ENCODE measurements at places on chromosomes 13 and 19. TPM values are rescaled to one million over a fixed set of nuclear protein-coding genes. Genes with fewer than 3 reads are reported as not detected.

DNA sequence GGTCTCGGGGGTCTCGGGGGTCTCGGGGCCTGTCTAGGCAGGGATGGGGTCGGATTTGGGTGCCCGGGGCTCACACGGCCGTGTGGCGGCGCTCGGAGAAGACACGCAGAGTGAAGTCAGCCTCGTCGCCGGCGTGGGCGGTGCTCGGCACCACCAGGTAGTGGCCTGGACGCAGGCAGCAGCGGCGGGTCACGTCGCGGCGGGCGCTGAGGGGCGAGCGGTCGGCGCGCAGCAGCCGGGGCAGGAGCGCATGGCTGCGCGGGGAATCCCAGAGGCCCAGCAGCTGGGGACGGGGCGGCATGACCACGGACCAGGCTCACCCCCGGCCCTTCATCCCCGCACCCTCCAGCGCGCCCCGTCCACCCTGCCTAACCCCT lies 8.2 kb downstream of the CAPN12 start:
- DNase-seq, result no peak

- no peak for DNase-seq
Observed at GRCh38 chr13:90272356-90272755, 1075.1 kb upstream of the MIR17HG start.

GRCh38 chr13:78762825-78763224 lies 103.9 kb upstream of the OBI1 start:
- no peak for DNase-seq

DNA sequence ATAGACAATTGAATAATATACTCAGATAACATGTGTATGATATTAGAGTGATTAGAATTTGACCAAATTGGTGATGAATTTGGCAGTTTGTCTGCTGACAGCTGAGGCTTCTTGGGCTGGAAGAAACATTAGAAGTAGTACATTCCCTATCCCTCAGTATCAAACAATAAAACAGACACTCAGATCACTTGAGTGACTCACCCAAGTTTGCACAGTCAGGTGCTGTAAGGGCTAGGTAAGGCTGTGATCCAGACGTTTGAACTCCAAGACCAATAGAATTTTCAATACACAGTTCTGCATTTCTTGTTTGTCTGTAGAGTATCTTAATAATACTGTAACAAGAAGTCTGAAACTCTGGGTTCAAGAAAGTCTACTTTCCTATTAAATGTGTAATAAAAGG lies 223.5 kb downstream of the POSTN start:
- no peak for DNase-seq

GRCh38 chr19:46783670-46784069 lies 4.7 kb downstream of the SLC1A5 start:
- no peak for DNase-seq

DNA sequence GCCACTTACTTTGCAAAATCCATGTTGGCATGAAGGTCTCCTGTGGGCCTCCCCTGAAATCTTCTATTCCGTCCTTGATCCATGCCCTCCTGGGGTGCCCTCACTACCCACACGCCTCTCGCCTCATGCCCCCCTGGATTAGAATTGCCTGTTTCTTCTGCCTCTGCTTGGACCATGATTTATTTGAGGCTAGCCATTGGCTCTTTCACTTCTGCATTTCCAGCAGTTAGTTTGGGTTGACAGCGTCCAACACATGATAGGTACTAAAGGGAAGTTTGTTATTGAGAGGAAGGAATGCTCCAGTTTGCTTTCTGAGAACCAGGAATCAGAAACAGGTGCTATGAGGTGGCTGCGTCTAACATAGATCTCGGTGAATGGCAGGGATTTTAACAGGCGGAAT lies 30.5 kb upstream of the TPTE2 start:
- DNase-seq, result no peak

GRCh38 chr13:84096216-84096615 lies 213.9 kb upstream of the SLITRK1 start:
- no peak for DNase-seq

DNA sequence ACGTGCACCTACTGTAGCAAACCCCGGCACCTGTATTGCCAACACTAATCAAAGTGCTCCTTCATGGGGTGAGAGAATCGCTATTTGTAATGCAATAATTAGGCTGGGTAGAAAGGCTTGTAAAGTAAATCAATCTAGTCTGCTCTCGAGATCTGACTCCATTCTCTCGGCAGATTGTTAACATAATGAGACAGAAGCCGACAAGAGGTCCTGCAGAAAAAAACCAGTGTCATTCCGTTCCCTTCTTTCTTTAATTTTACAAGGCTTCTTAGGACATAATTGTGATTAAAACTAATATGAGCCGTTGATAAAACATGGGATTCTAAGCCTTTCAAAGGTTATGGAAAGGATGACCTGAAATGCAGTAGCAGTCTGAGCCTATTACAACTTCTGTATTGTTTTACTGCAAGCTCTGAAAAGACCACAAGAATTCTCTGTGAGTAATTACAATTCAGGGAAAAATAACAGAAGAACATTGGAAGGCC lies 530.0 kb downstream of the PCDH9 start:
- DNase-seq, result no peak

DNA sequence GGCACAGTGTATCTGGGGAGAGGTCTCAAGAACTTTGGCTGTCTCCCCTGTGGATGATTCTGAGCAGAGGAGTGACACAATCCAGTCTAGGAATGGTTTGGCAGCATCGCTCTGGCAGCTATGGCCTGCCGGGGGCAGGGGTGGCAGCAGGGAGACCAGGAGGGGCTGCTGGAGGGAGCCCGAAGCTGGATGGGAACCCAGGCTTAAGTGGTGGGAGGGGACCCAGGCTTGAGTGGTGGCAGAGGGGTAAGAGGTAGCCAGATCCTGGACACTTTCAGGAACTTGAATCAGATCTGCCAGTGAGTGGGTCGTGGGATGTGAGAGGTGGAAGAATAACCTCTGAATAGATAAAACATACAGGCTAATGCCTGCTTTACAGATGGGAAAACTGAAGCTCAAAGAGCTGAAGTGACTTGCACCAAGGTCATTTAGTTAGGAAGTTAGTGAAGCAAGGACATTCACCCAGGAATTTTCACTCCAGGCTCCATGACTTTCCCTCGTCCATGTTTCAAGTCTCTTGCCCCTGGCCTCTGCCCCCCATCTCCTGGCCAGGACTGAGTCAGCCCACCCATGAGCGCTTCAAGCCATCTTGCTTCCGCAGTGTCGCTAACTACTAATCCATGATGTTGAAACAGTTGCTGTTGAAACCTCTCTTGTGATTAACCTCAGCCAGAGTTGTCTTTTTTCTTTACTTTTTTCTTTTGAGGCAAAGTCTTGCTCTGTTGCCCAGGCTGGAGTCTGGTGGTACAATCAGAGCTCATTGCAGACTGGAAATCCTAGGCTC lies 29.9 kb upstream of the C1QTNF9 start:
- DNase-seq, result no peak

DNA sequence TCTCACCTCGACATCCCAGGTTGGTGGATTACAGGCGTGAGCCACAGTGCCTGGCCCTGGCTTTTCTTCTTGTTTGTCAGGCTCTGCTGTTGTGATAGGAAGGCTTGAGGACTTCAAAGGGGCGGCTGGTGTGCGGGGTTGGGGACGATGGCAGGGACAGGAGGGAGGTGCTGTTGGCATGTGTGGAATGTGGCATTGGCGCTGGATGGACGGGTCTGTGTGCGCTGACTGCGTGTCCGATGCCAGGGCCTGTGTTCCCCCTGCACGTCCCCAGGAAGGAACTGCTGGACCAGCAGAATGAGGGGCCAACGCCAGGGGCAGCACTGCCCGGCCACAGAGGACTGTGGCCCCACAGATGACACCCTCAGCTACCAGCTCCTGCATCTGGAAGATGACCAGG lies 12.7 kb upstream of the PTBP1 start:
- DNase-seq, result no peak

DNA sequence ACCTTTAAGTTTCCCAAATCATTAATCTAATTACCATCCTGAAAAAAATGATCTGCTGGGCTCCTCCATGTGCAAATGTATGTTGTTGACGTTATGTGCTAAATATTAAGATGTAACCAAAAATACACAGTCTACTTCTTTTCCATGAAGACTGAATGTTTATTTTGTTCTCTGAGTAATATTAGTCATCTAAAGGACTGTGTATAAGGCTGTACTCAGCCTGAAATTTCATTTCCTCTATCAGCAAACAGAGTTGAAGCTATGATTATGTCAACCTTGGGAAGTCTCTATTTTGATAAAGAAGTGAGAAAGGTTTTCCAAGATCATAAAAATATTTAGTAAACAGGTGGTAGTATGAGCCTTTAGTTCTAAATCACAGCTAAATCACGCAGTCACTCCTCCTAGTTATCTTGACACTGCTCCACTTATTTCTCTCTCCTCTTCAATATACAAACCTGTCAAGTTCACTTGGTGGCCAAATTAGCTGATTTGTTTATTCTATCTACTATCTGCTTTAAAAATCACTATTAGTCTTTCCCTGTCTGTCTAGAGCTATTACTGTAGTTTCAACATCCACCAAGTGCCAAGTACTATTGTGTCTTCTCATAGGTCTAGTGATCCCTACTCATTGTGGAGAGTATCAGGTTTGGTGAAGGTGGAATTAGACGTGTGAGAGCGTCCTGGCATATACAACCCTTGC lies 211.7 kb upstream of the STARD13 start:
- no peak for DNase-seq

- DNase-seq, result no peak
Observed at GRCh38 chr13:112483299-112483698, 104.7 kb downstream of the TUBGCP3 start.

DNA sequence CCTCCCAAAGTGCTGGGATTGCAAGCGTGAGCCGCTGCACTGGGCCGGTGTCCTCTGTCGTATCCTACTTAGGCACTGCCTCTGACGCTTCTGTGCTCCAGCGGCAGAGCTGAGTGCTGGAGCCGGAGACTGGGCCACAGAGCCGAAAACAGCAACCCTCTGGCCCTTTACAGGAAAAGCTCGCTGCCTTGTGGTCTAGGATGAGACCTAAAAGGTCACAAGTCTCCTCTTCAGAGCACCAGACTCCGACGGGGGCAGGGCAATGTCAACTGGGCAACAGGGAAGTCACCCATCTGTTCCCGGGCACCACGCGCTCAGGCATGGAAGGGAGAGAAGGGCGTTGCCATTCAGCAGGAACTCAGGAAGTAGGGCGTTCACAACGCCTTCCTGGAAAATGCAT lies 91.7 kb downstream of the GADD45B start:
- no peak for DNase-seq

DNA sequence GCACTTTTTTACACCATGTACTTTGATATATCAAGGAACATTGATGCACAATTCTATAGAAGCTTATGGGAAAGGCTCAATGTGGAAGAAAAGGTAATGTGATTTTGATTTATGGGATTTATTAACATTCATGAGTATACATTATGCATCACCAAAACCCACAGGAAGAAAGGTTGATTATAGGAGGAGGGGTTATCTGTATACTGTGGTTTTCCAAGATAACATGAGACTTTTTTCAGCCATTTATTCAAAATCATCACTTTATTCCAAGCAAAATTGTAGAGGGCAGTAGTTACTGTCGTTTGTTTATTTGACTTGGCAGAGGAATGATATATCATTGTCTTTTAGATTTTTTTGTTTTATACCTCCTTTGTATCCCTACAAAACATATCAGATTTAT lies 54.9 kb downstream of the WDFY2 start:
- no peak for DNase-seq

DNA sequence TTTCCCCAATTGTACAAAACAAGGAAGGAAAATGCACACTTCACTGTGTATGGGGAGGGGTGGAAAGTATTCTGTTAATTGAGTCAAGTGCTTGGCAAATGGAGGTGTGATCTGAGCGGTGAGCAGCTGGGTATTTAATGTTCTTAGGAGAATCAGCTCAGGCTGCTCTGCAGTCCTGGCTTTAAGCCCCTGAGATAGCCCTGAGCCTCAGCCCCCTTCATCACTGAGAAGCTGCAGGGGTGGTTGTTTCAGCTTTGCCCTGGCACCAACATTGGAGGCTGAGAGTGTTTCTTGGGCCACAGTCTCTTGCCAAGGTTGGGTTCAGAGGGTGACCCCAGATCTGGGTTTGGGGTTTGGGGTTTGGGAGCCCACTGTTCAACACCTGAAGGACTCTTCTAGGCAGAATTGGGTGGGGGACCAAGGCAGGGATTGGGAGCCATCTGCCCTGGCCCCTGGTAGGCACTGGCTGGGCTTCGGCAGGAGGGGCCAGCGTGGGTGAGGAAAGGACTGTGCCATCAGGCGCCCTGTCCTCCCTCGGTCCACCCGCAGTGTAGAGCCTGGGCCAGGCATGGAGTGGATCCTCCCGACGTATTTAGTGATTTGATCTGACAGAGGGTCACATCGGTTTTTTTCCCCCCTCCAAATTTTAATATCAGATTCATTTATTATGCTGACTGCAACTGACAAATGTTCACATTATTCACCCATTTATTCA lies 66.7 kb upstream of the ZNF536 start:
- DNase-seq, result no peak

DNA sequence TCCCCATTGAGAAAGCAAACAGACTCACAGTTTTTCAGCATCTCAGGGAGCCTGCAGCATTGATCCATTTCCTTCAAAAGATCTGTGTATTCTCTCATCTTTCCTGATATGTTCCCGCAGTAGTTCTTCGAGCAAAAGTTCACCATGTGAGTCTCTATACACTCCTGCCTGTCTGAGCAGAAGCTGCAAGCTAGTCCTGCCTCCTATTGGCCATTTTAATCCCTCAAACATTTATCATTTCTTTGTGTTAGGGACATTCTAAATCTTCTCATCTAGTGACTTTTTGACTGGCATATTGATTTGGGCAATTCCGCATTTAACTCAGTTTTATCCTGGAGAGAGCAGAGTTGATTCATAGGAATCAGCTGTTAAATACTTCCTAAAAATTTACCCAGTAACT lies 660.4 kb upstream of the KLF12 start:
- no peak for DNase-seq

DNA sequence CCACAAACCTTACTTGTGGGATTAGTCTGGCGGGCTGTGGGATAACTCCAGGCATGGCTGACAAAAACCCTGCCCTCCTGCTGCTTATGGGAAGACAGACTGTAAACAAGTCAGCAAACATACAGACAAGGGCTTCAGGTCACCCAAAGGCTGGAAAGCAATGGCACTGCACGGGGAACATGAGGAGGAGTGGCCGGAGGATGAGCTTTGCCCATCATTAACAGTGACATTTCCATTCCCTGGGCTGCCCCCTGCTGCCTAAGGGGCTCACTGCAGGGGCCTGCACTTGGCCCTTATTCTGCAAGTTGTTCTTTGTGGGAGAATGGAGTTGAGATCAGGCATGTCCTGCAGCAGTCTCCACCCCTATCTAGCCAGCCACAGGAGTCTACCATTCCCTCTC lies 91.3 kb downstream of the UQCRFS1 start:
- DNase-seq, result no peak

GRCh38 chr13:51873117-51873798 lies 11.5 kb downstream of the CCDC70 start:
- DNase-seq, result no peak

The TTC9B gene
- not detected for total RNA-seq

The MPND gene
- total RNA-seq, result 18.4 TPM

The KCNN1 gene
- 0.19 TPM for total RNA-seq

The CNN2 gene
- total RNA-seq, result 254 TPM

The CCDC159 gene
- 28.8 TPM for total RNA-seq

The URAD gene
- total RNA-seq, result not detected

The PSG1 gene
- total RNA-seq, result 0.64 TPM

The ZNF606 gene
- 3.2 TPM for total RNA-seq
